ENCODE measurements at places on chromosomes 1 and 21.

DNA sequence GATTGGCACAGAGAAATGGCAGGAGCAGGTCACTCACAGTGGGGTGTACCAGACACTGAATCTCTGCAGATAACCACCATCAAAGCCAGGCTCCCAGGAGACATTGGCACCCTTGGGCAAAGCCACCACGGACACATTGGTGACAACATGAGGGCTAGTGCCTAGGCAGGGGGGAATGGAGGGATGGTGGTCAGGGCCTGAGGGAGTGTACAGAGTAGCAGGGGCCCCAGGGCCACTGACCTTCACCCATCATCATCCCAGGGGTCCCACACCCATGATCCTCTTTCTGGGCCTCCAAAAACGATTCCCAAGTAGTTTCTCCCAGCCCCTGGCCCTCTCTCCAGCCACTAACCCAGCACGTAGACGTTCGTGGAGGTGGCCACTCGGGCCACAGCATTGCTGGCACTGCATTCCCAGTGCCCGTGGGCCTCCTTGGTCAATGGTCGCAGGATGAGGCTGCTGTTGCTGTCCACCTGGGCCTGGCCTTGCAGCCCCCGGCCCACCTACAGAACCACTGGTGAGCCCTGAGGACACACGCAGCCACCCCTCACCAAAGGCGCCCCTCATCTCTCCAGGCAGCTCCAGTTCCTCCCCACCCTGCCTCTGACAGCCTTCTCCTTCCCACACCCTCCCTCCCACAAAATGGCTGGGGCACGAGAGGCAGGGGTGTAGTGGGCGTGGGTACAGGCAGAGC, 5.9 kb upstream of the TAGLN2 start:
- no peak for DNase-seq

GRCh38 chr1:211735208-211736170, 60.1 kb upstream of the NEK2 start:
- peak; percentile 95 for DNase-seq

DNA sequence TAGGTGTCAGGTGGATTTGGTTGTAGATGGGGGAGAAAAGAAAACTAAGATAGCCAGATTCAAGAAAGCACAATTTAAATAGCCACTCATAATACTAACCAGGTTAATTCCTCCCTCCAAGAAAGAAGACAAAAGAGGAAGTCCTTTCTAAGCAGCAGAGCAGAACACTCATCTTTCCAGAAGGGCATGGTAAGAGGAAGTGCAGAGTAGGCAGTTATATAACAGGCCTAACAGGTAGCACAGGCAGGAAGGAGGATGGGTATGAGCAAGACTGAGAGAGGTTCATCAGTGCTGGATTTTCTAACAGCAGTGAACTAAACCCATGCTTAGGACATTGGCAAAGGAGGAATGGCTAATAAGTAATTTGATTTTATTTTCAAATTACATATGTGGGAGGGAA, 517.5 kb downstream of the PLPP3 start:
- no peak for DNase-seq

- DNase-seq = no peak
Measured at GRCh38 chr1:89954401-89954800, 40.5 kb upstream of the ZNF326 start.

GRCh38 chr1:224203243-224204016, 20.4 kb downstream of the DEGS1 start:
- no peak for DNase-seq

GRCh38 chr1:109827986-109828385, 64.3 kb upstream of the EPS8L3 start:
- DNase-seq = no peak

GRCh38 chr1:228284148-228284495, 76.3 kb downstream of the OBSCN start:
- no peak for DNase-seq

GRCh38 chr1:55378582-55378981, 163.4 kb upstream of the USP24 start:
- peak; percentile 41 for DNase-seq
